ENCODE measurements at places on chromosomes 2 and 18.
A peak's percentile ranks its signal among the peaks of the same experiment; 100 is the strongest.

GRCh38 chr2:74778381-74779264 is 55.3 kb upstream of the HK2 start:
- DNase-seq, result peak; percentile 34

- DNase-seq, result no peak
Measured at GRCh38 chr2:240917009-240917683, 11.0 kb downstream of the CROCC2 start.

DNA sequence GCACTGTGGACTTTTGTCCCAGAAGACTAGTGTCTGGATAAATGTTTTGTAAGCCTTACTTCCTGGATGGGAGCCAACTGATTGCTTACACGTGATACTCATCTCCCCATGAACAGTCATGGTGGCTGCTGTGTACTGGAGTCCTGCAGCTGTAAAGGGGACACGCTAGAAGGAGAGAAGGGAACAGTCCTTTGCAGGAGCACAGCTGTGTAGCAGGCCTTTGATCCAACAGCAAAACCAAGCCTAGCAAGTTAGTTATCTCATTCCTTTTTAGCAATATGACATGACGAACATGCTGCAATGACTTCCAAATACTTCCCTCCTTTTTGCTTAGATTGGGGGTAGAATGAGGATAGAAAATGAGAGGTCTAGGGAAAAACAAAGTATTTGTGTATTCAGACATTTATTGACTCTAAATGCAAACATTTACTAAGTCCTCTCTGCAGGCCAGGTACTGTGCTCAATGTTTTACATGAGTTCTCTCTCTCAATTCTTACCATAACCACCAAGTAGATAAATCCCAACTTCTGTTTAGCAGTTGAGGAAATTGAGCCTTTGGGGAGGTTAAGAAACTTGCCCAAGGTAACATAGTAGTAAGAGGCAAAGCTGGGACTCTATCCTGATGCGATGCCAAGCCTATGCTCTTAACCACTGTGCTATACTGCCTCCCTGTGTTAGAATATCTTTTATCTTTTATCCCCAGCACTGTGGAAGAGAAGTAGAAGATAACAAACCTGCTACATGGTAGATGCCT is 55.4 kb upstream of the CD28 start:
- peak; percentile 57 for DNase-seq

- DNase-seq, result no peak
Measured at GRCh38 chr2:229342376-229342775, 71.3 kb upstream of the PID1 start.

- DNase-seq, result no peak
Measured at GRCh38 chr2:147646818-147647468, 197.9 kb upstream of the ACVR2A start.

DNA sequence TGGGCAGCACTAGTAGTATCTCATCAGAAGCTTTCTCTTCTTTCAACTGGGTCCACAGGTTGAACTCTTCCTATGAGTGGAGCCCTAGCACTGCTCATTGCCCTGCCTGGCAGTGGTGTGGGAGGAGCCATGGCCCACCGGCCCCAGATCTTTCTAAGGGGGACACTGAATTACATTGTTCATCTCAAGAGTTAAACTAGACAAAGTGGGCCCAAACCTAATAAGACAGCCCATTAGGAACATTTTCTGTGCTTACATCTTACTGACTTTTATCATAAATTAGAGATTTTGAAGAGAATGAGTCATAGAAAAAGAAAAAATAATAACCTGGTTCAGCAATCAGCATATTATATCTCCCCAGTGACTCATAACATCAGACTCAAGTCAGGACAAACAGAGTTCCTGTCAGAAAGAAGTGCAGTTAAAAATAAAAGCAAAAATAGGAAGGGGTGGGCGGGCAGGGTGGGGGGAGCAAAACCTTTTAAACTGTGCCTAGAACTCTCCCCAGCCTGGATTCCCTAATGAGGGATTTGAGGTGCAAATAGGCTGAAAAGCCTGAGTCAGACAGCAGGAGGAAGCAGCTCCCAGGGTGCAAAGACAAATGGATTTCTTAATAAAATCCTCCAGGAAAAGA is 161.6 kb upstream of the TRIB2 start:
- peak; percentile 79 for DNase-seq

DNA sequence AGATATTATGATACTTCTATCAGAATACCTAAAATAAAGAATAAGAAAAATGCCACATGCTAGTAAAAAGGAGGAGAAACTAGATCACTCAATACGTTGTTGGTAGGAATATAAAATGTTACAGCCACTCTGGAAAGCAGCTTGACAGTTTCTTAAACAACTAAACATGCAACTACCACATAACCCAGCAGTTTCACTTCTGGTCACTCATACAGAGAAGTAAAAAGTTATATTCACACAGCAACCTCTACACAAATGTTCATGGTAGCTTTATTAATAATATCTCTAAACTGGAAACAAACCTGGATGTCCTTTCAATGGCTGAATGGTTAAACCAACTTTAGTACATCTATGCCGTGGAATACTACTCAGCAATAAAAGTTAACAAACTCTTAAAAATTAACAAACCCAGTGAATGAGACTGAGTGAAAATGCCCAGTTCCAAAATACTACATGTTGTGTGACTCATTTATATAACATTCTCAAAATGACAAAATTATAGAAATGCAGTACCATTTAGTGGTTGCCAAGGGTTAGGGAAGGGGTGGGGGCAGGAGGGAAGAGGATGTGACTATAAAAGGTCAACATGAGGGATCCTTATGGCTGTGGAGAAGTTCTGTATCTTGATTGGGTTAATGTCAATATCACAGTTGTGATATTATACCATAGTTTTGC is 124.1 kb downstream of the MMADHC start:
- DNase-seq, result no peak

- DNase-seq, result no peak
Measured at GRCh38 chr2:106931717-106932335, 45.9 kb upstream of the ST6GAL2 start.

- DNase-seq, result no peak
Measured at GRCh38 chr2:10019174-10019573, 24.2 kb upstream of the KLF11 start.

DNA sequence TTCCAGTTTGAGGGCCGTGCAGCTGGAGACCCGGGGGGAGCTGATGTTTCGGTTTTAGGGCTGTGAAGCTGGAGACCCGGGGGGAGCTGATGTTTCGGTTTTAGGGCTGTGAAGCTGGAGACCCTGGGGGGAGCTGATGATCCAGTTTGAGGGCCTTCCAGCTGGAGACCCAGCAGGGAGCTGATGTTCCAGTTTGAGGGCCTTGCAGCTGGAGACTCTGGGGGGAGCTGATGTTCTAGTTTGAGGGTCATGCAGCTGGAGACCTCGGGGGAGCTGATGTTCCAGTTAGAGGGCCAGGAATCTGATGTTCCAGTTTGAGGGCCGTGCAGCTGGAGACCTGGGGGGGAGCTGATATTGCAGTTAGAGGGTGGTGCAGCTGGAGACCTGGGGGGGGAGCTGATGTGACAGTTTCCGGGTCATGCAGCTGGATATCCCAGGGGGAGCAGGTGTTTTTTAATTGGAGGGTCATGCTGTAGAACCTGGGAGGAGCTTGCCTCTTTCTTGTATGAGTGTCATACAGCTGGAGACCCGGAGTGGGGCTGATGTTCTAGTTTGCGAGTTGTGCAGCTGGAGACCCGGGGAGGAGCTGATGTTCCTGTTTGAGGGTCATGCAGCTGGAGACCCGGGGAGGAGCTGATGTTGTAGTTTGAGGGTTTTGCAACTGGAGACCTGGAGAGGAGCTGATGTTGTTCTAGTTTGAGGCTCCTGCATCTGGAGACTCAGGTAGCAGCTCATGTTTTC is 153.2 kb downstream of the RTP5 start:
- no peak for DNase-seq

DNA sequence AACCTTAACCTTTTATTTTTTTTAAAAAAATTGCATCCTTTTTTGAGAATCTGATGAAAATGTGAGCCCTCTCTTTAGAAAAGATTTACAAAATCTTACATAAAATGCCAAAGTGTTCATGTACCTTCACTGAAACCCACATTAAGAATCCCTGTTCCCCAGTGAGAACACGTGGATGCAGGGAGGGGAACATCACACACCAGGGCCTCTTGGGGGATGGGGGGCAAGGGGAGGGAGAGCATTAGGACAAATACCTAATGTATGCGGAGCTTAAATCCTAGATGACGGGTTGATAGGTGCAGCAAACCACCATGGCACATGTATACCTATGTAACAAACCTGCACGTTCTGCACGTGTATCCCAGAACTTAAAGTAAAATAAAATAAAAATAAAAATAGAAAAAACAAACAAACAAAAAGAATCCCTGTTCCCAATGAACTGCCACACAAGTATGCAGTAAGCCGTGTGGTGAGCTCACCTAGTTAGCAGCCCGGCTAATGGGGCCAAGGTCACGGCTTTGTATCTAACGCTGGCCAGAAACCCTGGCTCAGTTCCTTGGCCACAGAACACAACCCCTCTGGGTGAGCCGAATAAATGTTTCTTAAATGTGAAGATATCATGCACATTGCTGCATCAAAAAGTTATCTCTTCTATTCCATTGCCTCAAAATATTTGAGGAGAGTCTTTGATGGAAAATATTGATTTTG is 41.4 kb downstream of the CHST9 start:
- no peak for DNase-seq

- peak; percentile 97 for DNase-seq
Measured at GRCh38 chr2:159124441-159124911, 156.0 kb downstream of the TANC1 start.

DNA sequence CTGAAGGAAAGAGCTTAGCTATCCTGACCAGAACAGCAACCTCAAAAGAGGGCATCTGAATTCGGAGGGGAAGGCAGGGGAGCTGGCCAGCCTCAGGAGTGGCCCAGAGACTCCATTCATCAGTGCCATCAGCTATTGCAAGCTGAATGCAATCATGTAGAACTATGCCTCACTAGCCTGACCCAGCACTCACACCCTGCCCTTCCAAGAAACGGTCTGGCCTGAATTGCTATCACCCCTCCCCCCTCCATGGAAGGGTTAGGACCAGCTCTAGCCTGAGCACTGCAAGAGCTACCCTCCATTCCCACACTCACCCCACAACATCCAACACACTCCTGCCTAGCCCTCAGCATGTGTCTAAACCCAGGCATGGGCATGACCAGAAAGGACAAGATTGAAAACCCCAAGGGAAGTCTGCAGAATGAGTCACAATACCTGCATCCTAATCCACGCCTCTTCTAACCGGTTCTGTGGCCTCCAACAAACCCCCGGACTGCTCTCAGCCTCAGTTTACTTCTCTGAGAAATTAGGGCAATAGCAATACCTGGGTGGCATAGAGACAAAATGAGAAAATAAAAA is 120.3 kb downstream of the BCL11A start:
- no peak for DNase-seq

- no peak for DNase-seq
Measured at GRCh38 chr18:48904847-48905394, 45.8 kb downstream of the SMAD7 start.

DNA sequence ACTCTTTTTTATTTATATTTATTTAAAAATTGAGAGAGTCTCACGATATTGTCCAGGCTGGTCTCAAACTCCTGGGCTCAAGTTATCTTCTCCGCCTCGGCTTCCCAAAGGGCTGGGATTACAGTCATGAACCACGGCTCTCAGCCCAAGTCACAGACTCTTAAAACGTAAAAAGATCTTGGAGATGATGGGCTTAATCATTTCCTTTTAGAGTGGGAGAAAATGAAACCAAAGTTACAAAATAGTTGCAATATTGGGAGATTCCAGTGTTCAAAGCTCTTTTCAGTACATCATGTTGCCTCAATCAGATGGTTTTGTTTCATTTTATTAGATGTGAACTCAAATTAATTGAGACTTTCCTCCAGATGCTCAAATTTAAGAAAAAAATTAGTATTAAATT is 151.4 kb upstream of the XPO1 start:
- DNase-seq, result no peak

- DNase-seq, result no peak
Measured at GRCh38 chr18:13096719-13097118, 105.6 kb downstream of the CEP192 start.

GRCh38 chr18:46134920-46135675 is 30.9 kb downstream of the HAUS1 start:
- DNase-seq, result no peak

DNA sequence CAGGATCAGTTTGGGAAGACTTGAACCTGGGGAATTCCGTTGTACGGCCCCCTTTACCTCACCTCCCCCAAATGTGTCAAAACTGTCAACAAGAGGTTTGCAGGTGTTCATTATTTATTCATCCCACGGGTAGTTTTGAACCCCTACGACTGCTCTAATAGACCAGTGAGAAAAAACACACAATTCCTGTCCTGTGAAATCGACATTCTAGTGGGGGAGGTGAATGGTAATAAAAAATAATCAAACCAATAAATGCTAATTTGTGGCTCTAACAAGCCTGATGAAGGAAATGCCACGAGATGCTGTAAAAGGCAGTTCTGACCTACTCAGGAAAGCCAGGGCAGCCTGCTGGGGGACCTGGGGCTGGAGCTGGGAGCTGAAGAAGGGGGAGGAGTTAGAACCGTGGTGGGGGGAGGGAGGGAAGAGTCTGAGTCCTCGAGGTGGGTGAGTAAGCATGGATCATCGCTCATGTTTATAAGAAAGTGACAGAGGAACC is 463 bp upstream of the DNAJB2 start:
- no peak for DNase-seq

DNA sequence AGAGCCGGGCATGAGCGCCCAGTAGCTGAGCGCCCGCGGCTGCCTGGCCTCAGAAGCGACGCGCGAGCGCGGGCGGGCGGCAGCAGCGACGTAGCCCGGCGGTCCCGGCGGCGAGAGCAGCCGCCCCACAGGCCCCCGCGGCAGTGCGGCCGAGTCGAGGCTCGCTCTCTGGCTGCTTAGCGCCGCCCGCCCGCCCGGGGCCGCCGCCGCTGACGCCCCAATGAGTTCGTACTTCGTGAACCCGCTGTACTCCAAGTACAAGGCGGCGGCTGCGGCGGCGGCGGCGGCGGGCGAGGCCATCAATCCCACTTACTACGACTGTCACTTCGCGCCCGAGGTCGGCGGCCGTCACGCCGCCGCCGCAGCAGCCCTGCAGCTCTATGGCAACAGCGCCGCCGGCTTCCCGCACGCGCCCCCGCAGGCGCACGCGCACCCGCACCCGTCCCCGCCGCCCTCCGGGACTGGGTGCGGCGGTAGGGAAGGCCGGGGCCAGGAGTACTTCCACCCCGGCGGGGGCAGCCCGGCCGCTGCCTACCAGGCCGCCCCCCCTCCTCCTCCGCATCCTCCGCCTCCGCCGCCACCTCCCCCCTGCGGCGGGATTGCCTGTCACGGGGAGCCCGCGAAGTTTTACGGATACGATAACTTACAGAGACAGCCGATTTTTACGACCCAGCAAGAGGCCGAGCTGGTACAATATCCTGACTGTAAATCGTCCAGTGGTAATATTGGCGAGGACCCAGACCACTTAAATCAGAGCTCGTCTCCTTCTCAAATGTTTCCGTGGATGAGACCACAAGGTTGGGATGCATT is 847 bp downstream of the HOXD8 start:
- DNase-seq, result peak; percentile 98

Measured in fibroblast of skin of right quadriceps (primary cell).